ENCODE measurements at places on chromosomes 12 and 14. TPM values are rescaled to one million over a fixed set of nuclear protein-coding genes. Genes with fewer than 3 reads are reported as not detected.

DNA sequence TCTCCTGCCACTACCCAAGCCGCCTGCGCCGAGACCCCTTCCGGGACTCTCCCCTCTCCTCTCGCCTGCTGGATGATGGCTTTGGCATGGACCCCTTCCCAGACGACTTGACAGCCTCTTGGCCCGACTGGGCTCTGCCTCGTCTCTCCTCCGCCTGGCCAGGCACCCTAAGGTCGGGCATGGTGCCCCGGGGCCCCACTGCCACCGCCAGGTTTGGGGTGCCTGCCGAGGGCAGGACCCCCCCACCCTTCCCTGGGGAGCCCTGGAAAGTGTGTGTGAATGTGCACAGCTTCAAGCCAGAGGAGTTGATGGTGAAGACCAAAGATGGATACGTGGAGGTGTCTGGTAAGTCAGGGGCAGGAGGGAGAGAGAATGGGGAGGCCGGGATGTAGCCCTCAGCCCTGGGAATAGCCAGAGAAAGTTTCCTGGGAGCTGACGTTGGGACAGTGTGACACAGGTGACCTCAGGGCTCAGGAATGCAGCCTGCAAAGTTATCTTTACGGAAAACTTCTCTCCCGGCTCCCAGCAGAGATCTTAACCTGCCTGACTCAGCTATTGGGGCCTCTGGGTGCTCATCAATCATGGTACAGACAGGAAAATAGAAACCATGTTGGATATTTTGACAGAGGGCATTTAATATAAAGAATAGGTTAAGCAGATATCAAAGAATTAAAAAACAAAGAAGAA is 747 bp downstream of the HSPB8 start:
- H3K4me1 ChIP-seq, result no peaks in the 10 kb centered on the region
- peaks cover 9% of the 10 kb centered on the region for H3K27me3 ChIP-seq

DNA sequence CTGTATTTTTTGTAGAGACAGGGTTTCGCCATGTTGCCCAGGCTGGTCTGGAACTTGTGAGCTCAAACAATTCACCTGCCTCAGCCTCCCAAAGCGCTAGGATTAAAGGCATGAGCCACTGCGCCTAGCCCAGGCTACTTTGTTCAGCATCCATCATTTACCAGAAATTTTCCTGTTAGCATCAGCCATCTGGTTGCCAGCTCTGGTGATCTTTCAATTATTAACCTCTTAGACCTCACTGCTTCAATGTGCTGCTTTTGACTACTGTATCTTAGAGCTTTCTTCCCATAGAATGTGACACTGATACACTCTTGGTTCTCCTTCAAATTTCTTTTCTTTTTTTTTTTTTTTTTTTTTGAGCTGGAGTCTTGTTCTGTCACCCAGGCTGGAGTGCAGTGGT is 5.4 kb upstream of the AMHR2 start:
- no peak overlapping the region for H3K4me3 ChIP-seq
- H3K27ac ChIP-seq, result no peak overlapping the region
- H3K4me1 ChIP-seq, result peaks cover 35% of the 10 kb centered on the region
- DNase-seq, result no peak

GRCh38 chr14:23916004-23916403 is 37.6 kb upstream of the DHRS4 start:
- no peaks in the 10 kb centered on the region for H3K27me3 ChIP-seq
- no peak overlapping the region for H3K4me3 ChIP-seq
- H3K27ac ChIP-seq, result no peak overlapping the region
- DNase-seq, result no peak

- no peaks in the 10 kb centered on the region for H3K36me3 ChIP-seq
- H3K27me3 ChIP-seq, result no peaks in the 10 kb centered on the region
- no peak for DNase-seq
- no peak overlapping the region for H3K27ac ChIP-seq
- no peaks in the 10 kb centered on the region for H3K4me1 ChIP-seq
- H3K4me3 ChIP-seq, result no peak overlapping the region
Observed at GRCh38 chr14:62301911-62302310, 539.7 kb downstream of the SNAPC1 start.

GRCh38 chr12:19447386-19447785 is 8.1 kb downstream of the AEBP2 start:
- no peak for DNase-seq
- no peaks in the 10 kb centered on the region for H3K27me3 ChIP-seq
- no peaks in the 10 kb centered on the region for H3K4me1 ChIP-seq
- no peaks in the 10 kb centered on the region for H3K36me3 ChIP-seq
- H3K4me3 ChIP-seq, result no peak overlapping the region

DNA sequence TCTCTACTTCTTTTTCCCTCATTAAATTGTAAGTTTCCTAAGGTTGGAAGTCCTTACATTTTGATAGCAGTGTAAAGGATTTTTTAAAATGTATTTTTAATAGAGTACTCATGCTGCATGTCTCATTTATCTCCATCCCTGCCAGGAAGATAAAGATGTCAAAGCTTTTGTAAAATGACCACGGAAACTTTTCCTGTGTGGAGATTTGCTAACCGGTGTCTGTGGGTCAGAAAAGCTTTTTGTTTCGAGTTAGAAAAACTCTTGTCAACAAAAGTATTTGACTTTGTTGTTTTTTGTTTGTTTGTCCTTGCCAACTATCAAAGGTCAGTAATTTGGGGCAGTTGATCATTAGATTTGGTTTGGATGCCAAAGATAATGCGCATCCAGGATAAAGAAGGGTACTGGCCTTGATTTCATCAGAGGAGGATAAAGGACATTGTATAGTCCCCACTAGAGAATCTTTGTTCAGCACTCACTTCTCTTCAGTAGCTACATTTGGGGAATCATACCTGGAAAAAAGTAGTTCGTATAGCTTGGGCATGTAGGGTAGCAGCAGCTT is 156.8 kb upstream of the HIF1A start:
- no peak for DNase-seq
- no peaks in the 10 kb centered on the region for H3K36me3 ChIP-seq
- H3K27ac ChIP-seq, result no peak overlapping the region
- no peaks in the 10 kb centered on the region for H3K4me1 ChIP-seq
- no peak overlapping the region for H3K4me3 ChIP-seq

- no peaks in the 10 kb centered on the region for H3K36me3 ChIP-seq
- H3K27me3 ChIP-seq, result no peaks in the 10 kb centered on the region
- no peak for DNase-seq
- no peak overlapping the region for H3K4me3 ChIP-seq
- no peaks in the 10 kb centered on the region for H3K4me1 ChIP-seq
Observed at GRCh38 chr12:68428211-68428610, 96.0 kb upstream of the MDM1 start.

GRCh38 chr12:13948621-13949020 is 32.8 kb downstream of the GRIN2B start:
- H3K4me1 ChIP-seq, result no peaks in the 10 kb centered on the region
- H3K36me3 ChIP-seq, result no peaks in the 10 kb centered on the region
- H3K27me3 ChIP-seq, result no peaks in the 10 kb centered on the region
- no peak overlapping the region for H3K27ac ChIP-seq

DNA sequence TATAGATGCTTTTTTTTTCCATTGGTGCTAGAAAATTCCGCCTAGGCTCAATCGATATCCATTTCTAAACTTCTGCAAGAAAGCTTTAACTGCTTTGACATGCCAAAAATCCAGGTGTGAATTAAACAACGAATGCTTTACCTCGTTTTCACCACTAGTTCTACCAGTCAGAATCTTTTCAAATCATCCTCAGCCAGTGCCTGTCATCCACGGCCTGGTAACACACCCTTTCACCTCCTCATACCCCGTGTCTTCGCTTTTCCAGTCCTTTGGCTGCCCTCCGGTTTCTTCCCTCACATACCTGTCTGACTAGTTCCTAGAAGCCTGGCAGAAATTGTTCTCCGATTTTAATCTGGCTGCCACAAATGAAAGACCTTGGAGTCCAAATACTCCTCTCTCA is 1.4 kb upstream of the PHC1 start:
- no peak overlapping the region for H3K4me3 ChIP-seq
- peaks cover 22% of the 10 kb centered on the region for H3K4me1 ChIP-seq
- no peaks in the 10 kb centered on the region for H3K27me3 ChIP-seq
- no peaks in the 10 kb centered on the region for H3K36me3 ChIP-seq
- DNase-seq, result peak; percentile 48

GRCh38 chr14:20472536-20473169 is 3.4 kb downstream of the PNP start:
- H3K27ac ChIP-seq, result no peak overlapping the region
- DNase-seq, result no peak
- peaks cover 58% of the 10 kb centered on the region for H3K36me3 ChIP-seq
- H3K4me3 ChIP-seq, result no peak overlapping the region

DNA sequence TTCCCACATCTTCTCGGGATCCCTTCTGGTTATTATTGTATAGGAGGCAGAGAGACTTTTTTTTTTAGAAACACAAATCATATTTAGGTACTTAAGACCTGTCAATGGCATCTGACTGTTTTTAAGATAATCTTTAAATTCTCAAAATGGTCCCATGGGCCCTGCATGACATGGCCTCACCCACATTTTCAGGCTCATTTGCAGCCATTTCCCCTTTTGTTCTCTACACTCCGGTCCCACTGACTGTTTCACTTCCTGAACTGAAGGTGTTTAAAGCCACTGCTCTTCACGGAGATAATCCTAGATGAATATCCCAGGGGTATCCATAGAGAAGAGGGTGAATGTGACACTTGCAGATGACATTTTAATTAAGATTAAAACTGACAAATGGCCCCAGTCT is 12.3 kb upstream of the C12orf71 start:
- no peak overlapping the region for H3K4me3 ChIP-seq
- peak overlapping the region; percentile 58 for H3K27ac ChIP-seq
- H3K4me1 ChIP-seq, result peaks cover 20% of the 10 kb centered on the region
- no peaks in the 10 kb centered on the region for H3K36me3 ChIP-seq
- H3K27me3 ChIP-seq, result no peaks in the 10 kb centered on the region

DNA sequence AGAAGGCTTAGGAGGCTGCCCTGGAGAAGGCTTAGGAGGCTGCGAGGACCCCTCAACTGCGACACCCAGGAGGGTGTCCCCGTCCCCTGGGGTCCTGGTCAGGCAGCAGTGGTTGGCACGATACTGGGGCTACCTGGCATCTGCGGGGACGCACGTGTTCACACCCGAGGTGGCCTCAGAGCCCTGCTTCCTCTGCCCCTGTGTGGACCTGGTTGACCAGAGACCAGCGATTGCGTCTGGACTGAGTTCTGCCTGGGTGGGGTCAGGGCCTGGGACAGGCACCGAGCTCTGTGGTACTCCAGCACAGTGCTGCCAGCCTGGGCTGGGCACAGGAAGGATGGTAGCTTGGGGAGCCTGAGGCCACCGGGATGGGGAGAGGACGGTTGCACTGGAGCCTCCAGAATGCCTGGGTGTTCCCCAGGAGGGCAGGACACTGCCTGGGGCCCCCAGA is 735 bp downstream of the ASPG start:
- no peak for DNase-seq
- H3K4me3 ChIP-seq, result no peak overlapping the region
- no peaks in the 10 kb centered on the region for H3K36me3 ChIP-seq
- H3K27me3 ChIP-seq, result peaks cover 33% of the 10 kb centered on the region
- no peak overlapping the region for H3K27ac ChIP-seq
- H3K4me1 ChIP-seq, result peaks cover 2% of the 10 kb centered on the region

The RPL10L gene
- not detected for total RNA-seq

The SCNN1A gene
- total RNA-seq, result 0.20 TPM

The PPM1H gene
- total RNA-seq, result not detected

The PRB2 gene
- total RNA-seq, result not detected

The PTPRR gene
- not detected for total RNA-seq

All from B cell (primary cell).